ENCODE measurements at places on chromosomes 6 and 20.

DNA sequence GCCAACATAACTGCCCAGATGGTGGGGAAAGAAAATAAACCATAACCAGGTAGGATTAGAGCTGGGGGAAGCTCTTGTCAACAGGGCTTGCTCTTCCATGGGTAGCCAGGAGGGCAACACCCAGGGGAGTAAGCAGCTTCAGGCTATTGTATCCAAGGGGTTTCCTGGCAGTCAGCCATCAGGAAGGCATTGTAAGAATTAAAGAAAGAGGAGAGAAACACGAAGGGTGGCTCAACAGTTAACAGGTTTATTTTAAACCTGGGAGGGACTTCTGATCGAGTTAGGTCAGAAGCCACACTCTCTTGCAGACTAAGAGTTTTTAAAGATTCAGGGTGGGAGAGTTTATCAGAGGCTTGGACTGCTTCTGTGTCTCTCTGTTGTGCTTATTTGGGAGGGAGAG is 114.2 kb downstream of the QRSL1 start:
- H3K4me3 ChIP-seq = no peak overlapping the region
- no peaks in the 10 kb centered on the region for H3K27me3 ChIP-seq
- no peaks in the 10 kb centered on the region for H3K36me3 ChIP-seq
- DNase-seq = no peak
- H3K4me1 ChIP-seq = peaks cover 5% of the 10 kb centered on the region

GRCh38 chr6:40802481-40802880 is 215.3 kb upstream of the LRFN2 start:
- DNase-seq = no peak
- no peak overlapping the region for H3K4me3 ChIP-seq
- peaks cover 21% of the 10 kb centered on the region for H3K4me1 ChIP-seq
- no peaks in the 10 kb centered on the region for H3K36me3 ChIP-seq
- H3K27me3 ChIP-seq = no peaks in the 10 kb centered on the region
- H3K27ac ChIP-seq = peak overlapping the region; percentile 81

DNA sequence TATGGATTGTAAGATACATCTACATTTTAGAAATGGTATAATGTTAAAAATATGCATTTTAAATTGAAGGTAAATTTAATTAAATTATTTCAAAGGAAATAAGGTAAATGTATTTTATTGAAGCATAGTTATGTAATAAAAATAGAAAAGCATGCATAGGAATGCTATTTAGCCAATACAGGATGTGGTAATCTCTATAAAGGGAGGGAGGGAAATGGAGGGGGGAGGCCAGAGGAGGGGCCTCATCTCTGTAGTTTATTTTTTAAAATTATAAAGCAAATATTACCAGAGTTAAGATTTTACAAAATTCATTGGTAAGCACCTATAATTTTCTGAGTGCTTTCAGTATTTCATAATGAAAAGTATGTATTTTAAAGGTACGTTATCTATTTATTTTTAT is 27.2 kb downstream of the SLC16A10 start:
- H3K4me1 ChIP-seq = no peaks in the 10 kb centered on the region
- no peak for DNase-seq
- no peak overlapping the region for H3K4me3 ChIP-seq
- no peaks in the 10 kb centered on the region for H3K36me3 ChIP-seq

- no peak overlapping the region for H3K4me3 ChIP-seq
- no peaks in the 10 kb centered on the region for H3K36me3 ChIP-seq
- DNase-seq = peak; percentile 15
Observed at GRCh38 chr6:2733324-2733723, 17.4 kb downstream of the MYLK4 start.

DNA sequence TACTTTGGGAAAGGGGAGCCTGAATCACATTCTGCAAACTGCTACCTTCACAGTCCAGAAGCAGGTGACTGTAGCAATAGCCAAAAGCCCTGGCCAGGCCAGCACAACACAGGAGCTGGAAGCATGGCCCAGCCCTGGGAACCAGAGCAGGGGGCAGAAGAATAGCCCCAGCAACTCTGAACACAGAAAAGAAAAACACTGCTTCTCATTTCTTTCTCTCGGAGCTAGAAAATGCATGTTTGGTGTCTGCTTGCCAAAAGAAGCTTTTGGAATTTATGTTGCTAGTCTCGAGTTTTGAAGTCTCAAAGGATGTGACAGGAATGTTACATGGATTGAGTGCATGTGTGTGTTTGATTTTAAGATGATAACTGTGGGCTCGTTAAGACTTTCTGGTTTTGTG is 79.8 kb upstream of the SCAF8 start:
- no peaks in the 10 kb centered on the region for H3K27me3 ChIP-seq
- H3K27ac ChIP-seq = peak overlapping the region; percentile 47
- no peak for DNase-seq
- H3K36me3 ChIP-seq = no peaks in the 10 kb centered on the region
- no peaks in the 10 kb centered on the region for H3K4me1 ChIP-seq

GRCh38 chr6:8013763-8014162 is 50.4 kb downstream of the BLOC1S5 start:
- no peak for DNase-seq
- H3K4me1 ChIP-seq = no peaks in the 10 kb centered on the region
- H3K27ac ChIP-seq = no peak overlapping the region
- H3K36me3 ChIP-seq = no peaks in the 10 kb centered on the region

GRCh38 chr6:138529478-138529877 is 30.2 kb upstream of the NHSL1 start:
- H3K27me3 ChIP-seq = no peaks in the 10 kb centered on the region
- H3K27ac ChIP-seq = no peak overlapping the region
- H3K4me3 ChIP-seq = no peak overlapping the region
- H3K36me3 ChIP-seq = no peaks in the 10 kb centered on the region
- no peak for DNase-seq
- no peaks in the 10 kb centered on the region for H3K4me1 ChIP-seq

- H3K4me3 ChIP-seq = no peak overlapping the region
- no peak overlapping the region for H3K27ac ChIP-seq
- DNase-seq = no peak
- H3K36me3 ChIP-seq = no peaks in the 10 kb centered on the region
- H3K27me3 ChIP-seq = no peaks in the 10 kb centered on the region
Observed at GRCh38 chr6:130513770-130514169, 148.0 kb downstream of the TMEM200A start.

GRCh38 chr6:31887173-31888007 is 8.6 kb upstream of the SLC44A4 start:
- no peak for DNase-seq
- peaks cover 6% of the 10 kb centered on the region for H3K4me1 ChIP-seq
- H3K27me3 ChIP-seq = no peaks in the 10 kb centered on the region

GRCh38 chr6:13471184-13471583 is 16.2 kb downstream of the GFOD1 start:
- H3K4me3 ChIP-seq = no peak overlapping the region
- H3K27me3 ChIP-seq = no peaks in the 10 kb centered on the region
- H3K36me3 ChIP-seq = no peaks in the 10 kb centered on the region

- DNase-seq = no peak
- H3K36me3 ChIP-seq = no peaks in the 10 kb centered on the region
- H3K27ac ChIP-seq = no peak overlapping the region
- H3K27me3 ChIP-seq = no peaks in the 10 kb centered on the region
- no peak overlapping the region for H3K4me3 ChIP-seq
Observed at GRCh38 chr6:90758741-90759140, 171.9 kb upstream of the MAP3K7 start.

GRCh38 chr20:33821270-33821836 is 10.2 kb downstream of the CHMP4B start:
- no peak for DNase-seq
- no peak overlapping the region for H3K27ac ChIP-seq
- H3K4me1 ChIP-seq = peaks cover 25% of the 10 kb centered on the region
- H3K27me3 ChIP-seq = no peaks in the 10 kb centered on the region
- H3K36me3 ChIP-seq = no peaks in the 10 kb centered on the region
- no peak overlapping the region for H3K4me3 ChIP-seq

- peak overlapping the region; percentile 57 for H3K27ac ChIP-seq
- H3K36me3 ChIP-seq = no peaks in the 10 kb centered on the region
- H3K27me3 ChIP-seq = no peaks in the 10 kb centered on the region
- H3K4me3 ChIP-seq = no peak overlapping the region
- no peaks in the 10 kb centered on the region for H3K4me1 ChIP-seq
Observed at GRCh38 chr6:1162367-1163275, 149.3 kb upstream of the FOXQ1 start.

DNA sequence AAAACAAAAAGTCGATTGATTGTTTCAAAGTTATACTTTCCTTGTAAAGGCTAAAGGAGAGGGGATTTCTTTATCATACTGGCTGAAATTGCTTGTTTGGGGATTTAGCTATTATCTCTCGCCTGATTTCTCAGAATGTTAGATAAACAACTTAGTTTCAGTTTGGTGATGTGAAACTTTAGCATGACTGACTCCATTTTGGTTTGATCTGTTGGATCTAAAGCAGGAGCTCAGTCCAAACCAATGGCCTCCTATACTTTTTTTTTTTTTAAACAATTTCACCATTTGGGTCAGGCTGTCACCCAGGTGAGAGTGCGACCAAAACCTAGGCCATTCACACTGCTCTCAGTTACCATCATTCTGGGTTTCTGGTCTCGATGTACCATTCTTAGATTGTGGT is 45.4 kb upstream of the SLC16A10 start:
- no peak overlapping the region for H3K27ac ChIP-seq
- no peaks in the 10 kb centered on the region for H3K4me1 ChIP-seq
- no peak for DNase-seq
- H3K36me3 ChIP-seq = no peaks in the 10 kb centered on the region
- H3K27me3 ChIP-seq = no peaks in the 10 kb centered on the region

- no peak for DNase-seq
- no peak overlapping the region for H3K4me3 ChIP-seq
- H3K36me3 ChIP-seq = no peaks in the 10 kb centered on the region
- H3K4me1 ChIP-seq = no peaks in the 10 kb centered on the region
Observed at GRCh38 chr20:13423472-13424173, 202.5 kb downstream of the ISM1 start.

DNA sequence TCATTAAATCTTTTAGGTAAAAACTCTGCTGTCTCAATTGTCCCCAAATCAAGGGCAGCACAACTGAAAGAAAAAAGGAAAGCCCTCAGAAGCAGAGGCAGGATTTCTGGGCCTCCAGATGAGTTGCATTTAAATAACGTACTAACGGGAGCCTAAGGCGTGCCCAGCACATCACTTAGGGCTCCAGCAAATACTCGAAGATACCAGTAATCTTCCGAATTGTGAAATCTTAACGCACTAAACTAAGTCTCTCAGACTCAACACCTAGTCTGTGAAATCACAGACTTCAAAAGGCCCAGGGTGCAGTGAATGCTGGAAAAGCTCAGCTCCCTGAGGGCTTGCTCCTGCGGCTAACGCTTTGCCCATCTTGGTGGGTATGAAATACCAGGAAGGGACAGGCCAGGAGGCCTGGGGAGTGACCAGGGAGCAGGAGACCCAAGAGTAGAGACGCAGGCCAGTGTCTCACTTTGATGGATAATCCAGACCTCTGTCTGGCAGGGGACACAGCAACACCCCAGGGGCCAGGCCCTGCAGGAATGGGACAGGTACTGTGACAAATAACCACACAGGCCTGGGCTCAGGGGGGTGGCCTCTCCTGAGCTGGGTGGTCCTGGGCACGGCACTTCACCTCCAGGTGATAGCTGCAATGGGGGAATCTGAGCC is 36.4 kb downstream of the RRBP1 start:
- no peaks in the 10 kb centered on the region for H3K27me3 ChIP-seq
- peaks cover 31% of the 10 kb centered on the region for H3K36me3 ChIP-seq

GRCh38 chr20:46065006-46065405 is 24.8 kb downstream of the NCOA5 start:
- DNase-seq = no peak
- no peaks in the 10 kb centered on the region for H3K27me3 ChIP-seq
- peaks cover 9% of the 10 kb centered on the region for H3K4me1 ChIP-seq
- H3K4me3 ChIP-seq = no peak overlapping the region

DNA sequence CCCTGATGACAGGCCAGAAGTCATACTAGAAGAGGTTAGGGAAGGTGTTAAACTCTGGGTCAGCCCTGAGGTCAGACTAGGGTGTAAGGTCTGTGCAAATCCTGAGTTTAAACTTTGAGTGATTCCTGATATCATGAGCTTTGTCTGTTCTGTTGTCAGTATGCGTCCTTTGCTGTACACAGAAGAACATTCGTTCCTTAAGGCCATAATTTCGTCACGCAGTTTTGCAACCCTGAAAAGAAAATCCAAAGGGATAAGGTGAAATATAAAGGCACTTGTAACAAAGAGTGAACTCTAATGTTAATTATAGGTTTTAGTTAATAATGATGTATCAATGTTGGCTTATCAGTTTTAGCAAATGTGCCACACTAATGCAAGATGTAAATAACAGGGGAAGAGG is 2.3 kb downstream of the DST start:
- H3K36me3 ChIP-seq = peaks cover 28% of the 10 kb centered on the region
- H3K27ac ChIP-seq = no peak overlapping the region
- no peaks in the 10 kb centered on the region for H3K4me1 ChIP-seq
- peak overlapping the region; percentile 54 for H3K4me3 ChIP-seq

DNA sequence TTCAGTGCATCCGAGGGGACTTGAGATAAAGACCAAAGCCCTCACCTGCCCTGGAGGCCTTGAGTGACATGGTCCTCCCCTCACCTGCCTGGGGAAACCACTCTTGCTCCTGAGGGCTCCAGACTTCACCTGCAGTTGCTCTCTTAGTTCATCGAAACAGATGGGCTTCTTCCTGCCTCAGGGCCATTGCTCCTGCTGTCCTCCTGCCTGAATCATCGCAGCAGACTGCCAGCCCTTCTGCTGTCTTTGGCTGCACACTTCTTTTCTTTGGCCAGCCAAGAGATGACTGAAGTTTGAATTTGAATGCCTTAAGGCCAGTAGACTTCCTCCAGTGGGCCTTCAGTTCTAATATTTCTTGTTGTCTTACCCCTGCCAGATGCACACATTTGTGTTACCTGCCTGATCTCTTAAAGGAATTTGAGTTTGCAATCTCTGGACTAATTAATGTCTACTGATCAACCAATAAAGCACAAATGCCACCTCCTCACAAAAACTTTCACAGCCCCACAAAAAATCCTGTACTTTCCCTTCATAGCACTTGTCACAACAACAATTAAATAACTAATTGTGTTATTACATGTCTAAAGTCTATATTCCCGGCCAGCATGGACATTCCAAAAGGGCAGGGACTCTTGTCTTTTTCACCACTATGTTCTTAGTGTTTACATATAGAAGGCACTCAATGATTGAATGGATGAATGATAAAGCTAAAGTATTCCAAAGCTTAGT is 56.7 kb upstream of the SGK1 start:
- H3K4me1 ChIP-seq = peaks cover 45% of the 10 kb centered on the region
- no peak for DNase-seq
- no peak overlapping the region for H3K4me3 ChIP-seq
- no peak overlapping the region for H3K27ac ChIP-seq

All from esophagus squamous epithelium (tissue), 5 donors.